ENCODE measurements at places on chromosomes 16 and 17. TPM values are rescaled to one million over a fixed set of nuclear protein-coding genes. Genes with fewer than 3 reads are reported as not detected.

Gene C16orf95
- 15.0 TPM for total RNA-seq

- DNase-seq: no peak
Observed at GRCh38 chr16:71826533-71827017, 17.9 kb upstream of the AP1G1 start.

- peak; percentile 74 for DNase-seq
Observed at GRCh38 chr16:15055141-15056053, 477 bp downstream of the NTAN1 start.

Gene C16orf92
- total RNA-seq: not detected

Measured in activated CD4-positive, alpha-beta memory T cell treated with anti-CD3 and anti-CD28 coated beads for 36 hours (primary cell).